ENCODE measurements at places on chromosomes 7 and 10.
A peak's percentile ranks its signal among the peaks of the same experiment; 100 is the strongest.

- no peak for DNase-seq
Measured at GRCh38 chr10:631266-631665, 58.2 kb downstream of the DIP2C start.

GRCh38 chr7:103524042-103524907 lies 78.3 kb upstream of the SLC26A5 start:
- DNase-seq: no peak

DNA sequence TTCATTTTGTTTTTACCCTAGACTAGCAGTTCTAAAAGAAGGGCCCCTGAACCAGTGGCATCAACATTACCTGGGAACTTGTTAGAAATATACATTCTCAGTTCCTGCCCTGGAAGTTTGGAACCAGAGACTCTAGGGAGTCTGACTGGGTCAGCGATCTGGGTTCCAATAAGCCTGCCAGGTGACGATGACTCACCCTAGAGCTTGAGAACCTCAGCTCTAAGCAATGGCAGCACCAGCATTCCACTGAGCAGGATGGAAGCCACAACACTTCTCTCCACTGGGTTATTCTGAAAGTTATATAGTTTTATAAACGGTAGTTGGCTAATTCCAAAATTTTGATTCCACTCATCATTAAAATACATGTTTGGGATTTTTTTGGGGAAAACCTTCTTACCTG lies 97.0 kb upstream of the AMPH start:
- DNase-seq: no peak

DNA sequence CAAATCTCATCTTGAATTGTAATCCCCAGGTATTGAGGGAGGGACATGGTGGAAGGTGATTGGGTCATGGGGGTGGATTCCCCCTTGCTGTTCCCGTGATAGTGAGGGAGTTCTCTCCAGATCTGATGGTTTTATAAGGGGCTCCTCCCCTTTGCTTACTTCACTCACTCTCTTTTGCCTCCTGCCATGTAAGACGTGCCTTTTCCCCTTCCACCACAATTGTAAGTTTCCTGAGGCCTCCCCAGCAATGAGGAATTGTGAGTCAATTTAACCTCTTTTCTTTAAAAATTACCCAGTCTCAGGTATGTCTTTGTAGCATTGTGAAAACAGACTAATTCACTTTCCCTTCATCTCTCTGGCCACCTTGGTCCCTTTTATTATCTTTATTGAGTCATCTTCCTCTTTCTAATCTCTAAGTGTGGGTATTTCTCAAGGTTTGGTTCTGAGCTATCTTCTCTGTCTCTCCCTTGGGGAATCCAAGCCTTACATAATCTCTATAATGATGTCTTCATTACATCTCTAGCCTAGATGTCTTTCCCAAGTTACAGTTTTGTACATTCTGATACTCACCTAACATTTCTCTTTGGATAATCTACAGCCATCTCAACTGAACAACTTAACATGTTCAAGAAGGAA lies 99.1 kb upstream of the JCAD start:
- DNase-seq: no peak

- no peak for DNase-seq
Measured at GRCh38 chr10:49300140-49300974, 1.4 kb downstream of the C10orf71 start.

GRCh38 chr10:27771231-27771630 lies 25.6 kb upstream of the MKX start:
- DNase-seq: peak; percentile 47

GRCh38 chr7:122578350-122578749 lies 120.6 kb downstream of the RNF133 start:
- DNase-seq: no peak

DNA sequence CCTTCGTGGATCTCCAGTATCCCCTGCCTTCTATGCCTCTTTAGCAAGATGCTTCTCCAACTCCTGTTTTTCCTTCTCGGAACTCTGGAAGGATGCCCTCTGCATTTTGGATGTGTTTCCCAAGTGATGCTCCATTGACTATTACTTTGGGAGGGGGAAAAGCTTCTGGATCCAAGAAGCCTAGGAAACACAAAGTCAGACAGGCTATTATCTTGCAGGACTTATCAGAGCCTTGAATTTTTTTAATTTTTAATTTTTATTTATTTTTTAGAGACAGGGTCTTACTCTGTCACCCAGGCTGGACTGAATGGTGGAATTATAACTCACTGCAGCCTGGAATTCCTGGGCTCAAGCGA lies 21.1 kb downstream of the TMEM270 start:
- DNase-seq: no peak

DNA sequence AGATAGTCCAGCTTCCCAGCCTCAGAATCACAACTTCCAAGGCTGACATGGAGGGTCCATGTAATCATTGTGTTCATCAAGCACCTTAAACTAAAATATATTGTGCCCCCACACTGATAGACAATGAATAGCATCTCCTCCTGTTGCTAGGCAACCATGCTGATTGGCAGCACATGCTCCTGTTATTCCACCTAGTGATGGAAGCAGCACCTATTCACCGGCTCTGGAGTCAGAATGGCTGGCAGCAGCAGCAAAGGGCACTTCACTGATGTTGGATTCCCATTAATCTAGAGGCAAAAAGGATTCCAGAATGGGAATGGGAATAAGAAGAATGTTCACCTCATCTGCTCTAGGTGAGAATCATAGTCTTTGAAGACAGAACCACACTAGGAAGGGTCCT lies 55.0 kb downstream of the RELN start:
- no peak for DNase-seq

GRCh38 chr7:30323006-30323355 lies 38.6 kb downstream of the ZNRF2 start:
- no peak for DNase-seq

DNA sequence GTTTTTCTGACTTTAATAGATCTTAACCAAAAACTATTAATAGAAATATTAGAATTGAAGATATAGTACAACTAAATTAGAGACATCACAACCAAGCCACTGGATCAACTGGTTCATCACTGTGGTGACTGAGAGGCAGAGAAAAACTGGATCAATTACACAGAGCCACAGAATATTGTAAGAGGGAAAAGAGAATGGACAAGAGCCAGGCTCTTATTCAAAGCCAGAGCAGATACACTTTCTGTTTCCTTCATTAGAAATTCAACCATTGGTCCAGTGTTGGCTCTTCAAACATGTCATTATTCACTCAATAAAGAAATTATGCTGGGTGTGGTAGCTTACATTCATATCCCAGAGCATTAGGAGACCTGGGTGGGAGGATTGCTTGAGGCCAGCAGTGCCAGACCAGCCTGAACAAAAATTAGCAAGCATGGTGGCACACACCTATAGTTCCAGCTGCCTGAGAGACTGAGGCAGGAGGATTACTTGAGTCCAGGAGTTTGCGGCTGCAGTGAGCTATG lies 295.1 kb downstream of the NEBL start:
- DNase-seq: no peak
